ENCODE measurements at places on chromosomes 6 and 20.

DNA sequence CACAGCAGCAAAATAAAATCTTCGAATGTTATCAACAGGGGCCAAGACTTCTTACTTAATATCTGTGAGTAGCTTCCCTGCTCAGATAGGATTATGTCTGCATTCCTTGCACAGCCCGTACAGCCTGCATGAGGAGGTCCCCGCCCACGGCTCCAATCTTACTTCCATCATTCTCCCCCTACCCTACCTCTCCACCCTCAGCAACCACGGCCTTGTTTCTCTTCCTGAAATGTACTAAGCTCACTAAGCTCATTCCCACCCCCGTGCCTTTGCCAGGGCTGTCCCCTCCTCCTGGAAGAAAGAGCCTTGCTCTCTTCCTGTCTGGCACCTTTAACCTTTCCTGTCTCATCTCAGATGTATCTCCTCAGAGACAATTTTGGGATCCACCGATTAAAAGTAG lies 120.4 kb downstream of the BCAS1 start:
- DNase-seq = no peak

DNA sequence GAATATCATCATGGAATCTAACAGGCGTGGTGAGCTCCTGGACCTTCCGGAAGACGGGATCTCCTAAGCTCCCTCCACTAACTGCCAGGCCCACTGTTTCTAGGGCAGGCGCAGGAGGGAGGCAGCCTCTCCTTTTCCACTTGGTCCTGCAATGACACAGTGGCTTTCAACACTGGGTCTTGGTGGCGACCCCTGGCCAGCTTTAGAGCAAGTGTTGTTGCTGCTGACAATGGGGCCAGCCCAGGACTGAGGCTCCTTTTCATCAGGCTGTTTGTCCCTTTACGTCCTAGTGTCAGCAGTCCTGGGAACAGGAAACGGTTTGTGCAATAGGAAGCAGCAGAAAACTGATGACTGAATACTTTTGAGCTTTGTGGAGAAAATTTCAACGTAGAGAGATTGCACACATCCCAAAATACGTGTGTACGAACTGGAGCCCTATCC lies 9.7 kb upstream of the QKI start:
- no peak for DNase-seq

DNA sequence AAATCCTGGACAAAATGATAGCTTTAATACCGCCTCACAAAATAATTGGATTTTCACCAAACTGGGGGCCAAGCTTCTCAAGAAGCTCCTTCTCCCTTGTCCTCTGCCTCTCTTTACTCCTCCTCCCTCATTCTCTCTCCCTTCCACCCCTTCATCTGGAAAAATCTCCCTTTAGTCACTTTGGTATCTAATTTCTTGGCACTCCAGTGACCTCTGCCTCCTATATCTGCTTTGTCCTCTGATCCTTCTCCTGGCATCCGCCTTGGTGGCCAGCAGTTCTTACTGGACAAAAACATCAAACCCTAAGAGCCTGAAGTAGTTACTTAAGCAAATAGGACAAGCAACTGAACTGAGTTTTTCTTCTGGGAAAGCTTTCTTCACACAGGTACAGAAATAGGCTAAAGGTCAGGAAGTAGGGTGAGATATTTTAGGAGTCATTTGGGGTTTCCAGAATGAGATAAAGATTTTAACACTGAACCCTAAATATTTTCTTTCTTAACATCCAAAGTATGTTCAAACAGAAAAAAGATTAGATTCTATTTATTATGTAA lies 220.7 kb downstream of the ARHGAP18 start:
- no peak for DNase-seq

DNA sequence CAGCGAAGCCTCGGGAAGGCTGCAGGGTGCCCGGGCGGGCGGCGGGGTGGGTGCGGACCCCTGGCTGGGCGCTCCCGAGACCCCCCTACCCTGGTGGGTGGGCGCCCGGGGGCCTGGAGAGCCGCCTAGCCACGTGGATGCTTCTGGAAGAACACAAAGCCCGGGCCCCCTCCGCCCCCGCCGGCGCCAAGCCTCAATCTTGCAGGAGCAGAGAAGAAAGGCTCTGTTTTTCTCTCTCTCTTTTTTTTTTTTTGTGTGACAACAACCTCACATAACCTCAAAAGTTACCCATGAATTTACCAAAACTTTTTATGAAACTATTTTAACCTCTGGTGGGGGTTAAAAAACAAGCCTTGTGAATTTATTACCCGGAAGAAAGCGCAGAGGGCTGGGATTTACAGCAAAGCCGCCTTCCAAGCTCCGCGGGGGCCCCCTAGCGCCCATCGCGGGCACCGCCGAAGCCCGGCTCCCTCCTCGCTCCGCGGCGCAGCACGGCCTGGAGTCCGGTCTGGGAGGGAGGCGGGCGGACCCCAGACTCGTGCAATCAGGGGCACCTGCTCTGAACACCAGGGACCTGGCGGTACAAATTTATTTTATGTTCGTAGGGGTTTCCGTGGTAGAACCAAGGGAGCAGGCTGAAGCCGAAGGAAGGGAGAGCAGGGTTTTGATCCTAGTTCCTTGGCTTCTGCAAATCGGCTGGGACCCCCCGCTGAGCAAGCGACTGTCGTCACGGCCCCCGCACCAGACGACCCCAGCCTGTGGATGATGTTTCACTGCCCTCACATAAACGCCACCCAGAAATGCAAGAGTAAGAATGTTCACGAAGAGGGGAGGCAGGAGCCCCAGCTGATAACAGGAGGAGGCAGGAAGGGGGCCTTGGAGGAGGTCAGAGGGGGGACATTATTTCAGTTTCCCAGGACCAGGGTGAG lies 58.9 kb downstream of the ZNF831 start:
- peak; percentile 73 for DNase-seq

DNA sequence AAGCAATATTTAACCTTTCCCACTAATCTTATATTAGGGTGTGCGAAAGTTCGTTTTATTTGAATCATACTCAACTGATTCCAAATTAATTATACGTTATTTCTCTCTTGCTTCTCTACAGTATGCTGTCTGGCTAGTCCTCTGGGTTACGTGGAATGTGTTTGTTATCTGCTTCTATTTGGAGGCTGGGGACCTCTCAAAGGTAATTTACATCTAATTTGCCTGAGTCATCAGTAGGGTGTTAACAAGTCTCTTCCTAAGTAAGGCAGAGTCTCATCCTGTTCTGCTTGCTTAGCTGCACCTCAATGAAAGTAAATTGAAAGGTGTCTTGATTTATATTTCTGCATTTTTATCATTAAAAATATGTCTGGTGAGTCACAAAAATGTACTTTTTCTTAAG lies 551.5 kb downstream of the NKAIN2 start:
- DNase-seq = no peak

DNA sequence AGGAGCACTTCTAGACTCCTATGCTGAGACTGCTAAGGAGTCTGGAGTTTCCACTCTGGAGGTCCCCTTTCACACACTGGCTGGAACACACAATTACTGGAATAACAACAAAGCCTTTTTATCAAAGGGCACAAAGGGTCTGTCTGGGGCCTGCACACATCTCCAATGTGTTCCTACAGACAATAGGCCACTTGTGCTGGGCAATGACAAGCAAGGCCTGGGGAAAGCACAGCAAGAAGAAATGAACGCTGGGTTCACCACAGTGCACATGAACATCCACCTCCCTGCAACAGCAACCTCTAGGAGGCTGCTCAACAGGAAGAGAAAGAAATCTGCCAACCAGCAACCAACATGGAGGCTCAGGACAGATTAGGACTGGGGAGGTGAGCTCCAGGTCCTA lies 43.9 kb downstream of the TRPC4AP start:
- no peak for DNase-seq

- DNase-seq = no peak
Observed at GRCh38 chr20:36875702-36876472, at the start of gene TLDC2. TSS of gene TLDC2 (plus strand) at chr20:36876138. CDS start at chr20:36876175, 37 bp downstream.

GRCh38 chr6:34149831-34150400 lies 4.0 kb upstream of the GRM4 start:
- DNase-seq = no peak

- DNase-seq = peak; percentile 61
Observed at GRCh38 chr6:37007340-37008043, 2.0 kb downstream of the FGD2 start.

GRCh38 chr20:47318027-47318585 lies 38.4 kb downstream of the ZMYND8 start:
- no peak for DNase-seq

DNA sequence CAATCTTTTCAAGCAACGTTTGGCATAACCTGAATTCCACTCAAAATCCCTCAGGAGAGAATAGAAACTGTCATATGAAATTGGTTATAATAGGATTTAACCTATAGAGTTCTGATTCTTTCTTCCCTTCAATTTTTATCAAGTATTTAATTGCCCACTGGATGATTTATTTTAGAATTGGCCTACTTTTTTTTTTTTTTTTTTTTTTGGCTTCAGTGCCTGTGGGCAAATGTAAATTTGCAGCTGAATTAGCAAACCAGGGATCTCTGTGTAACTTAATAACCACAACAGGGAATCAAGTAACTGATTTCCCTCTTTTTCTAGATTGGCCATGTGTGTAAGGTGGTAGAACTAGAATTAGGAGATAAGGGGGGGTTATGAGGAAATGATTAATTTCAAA lies 157.0 kb downstream of the SOX4 start:
- no peak for DNase-seq

DNA sequence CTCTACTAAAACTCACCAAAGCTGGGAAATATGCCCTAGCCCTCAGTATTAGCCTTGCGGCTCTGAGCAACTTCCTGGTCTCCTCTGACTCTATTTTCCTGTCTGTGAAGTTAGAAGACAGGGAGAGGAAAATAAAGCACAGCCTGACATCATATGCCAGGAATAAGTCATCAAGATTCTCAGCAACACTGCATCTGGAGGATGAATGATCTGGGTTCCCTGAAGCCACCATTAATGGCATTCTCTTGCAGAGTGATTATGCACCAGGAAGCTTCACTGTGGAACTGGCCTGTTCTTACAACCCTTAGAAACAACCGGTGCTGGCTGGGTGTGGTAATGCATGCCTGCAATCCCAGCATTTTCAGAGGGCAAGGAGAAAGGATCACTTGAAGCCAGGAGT lies 12.4 kb downstream of the ADGRF5 start:
- no peak for DNase-seq

- DNase-seq = no peak
Observed at GRCh38 chr6:34190504-34191122, 44.7 kb upstream of the GRM4 start.

DNA sequence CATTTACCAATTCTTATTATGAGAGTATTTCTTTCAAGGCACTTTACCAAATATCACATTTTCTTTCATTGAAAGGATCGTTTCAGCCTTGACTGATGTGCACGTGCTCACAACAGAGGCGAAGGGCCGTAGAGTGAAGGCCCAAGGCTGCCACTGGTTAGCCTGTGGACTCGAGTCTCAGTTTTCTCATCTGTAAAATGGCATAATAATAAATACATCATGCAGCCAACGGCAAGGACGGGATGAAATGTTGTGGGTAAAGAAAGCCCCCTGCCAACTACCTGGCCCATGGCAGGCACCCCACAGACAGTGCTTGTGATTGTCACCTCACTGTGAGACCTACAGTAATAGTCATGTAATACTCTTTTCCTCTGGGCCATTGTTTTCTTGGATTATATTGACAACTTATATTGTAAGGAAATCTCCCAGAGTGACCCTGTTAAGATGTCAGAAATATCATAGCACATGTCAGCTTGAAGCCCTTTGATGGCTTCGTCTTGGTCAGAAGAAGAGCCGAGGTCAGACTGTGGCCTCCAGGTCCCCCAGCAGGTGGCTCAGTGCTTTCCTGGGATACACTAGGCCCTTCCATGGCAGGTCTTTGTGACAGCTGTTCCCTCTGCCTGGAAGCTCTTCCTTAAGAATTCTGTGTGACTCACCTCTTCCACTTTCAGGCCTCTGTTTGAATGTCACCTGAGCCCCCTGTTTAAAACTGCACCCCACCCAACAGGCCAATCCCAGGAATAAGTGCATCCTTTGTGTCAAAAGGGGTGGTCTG lies 36.3 kb downstream of the FAM50B start:
- no peak for DNase-seq

- DNase-seq = no peak
Observed at GRCh38 chr6:161418463-161418945, 144.6 kb upstream of the AGPAT4 start.

DNA sequence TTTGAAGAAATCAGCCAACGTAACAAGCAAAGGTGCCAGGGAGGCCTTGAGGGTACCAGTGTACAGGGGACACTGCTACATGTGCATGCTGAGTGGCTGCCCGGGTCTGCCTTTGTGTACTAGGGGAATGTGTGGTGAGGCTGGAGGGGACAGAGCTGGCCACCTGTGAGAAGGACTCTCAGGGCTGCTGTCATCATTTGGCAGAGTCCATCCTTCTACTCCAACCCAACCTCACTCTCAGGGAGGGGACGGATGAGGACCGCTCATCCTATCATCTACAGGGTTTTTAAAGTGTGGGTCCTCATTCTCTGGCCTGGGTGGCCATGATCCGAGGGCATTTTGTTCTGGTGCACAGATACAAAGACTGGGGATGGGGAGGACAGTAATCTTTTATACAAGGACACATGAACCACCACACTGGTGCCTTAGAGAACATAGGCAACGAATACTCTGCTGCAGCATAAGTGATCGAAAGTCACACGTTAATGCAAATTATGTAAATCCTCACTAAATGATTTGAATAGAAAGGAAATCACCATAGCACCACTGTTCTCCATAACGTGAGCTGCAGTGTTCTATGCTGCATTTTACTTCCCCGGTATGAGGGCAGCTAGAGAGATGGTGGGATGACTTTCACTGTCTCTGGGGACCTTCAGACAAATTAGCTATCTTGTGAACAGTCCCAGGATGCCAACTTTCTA lies 181.4 kb downstream of the GMPR start:
- no peak for DNase-seq

DNA sequence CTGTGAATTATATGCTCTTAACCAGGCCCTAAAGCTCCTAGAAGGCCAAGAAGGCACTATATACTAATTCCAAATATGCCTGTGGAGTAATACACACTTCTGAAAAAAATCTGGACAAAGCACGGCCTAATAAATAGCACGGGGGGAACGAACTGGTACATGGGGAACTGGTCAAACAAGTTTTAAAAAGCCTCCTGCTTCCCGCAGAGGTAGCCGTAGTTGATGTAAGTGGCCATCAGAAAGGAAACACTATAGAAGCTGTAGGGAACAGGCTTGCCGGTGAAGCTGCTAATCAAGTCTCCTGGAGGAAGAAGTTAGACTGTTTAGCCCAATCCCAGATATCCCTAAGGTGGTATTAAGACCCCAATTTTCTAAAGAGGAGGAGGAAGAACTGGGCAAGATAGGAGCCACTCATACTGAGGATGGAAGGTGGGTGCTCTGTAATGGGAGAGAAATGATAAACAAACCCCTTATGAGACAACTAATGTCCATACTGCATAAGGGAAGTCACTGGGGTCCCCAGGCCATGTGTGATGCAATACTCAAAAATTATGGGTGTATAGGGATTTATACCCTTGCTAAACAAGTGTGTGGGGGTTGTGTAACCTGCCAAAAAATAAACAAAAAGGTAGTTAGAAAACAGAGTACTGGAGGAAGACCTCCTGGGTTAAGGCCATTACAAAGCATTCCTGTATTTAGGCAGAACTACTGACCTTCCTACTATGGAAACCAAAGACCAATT lies 27.1 kb upstream of the ZNF318 start:
- no peak for DNase-seq

All from CD4-positive, alpha-beta T cell treated with Interferon alpha-2 for 1 hour (primary cell).